ENCODE measurements at places on chromosomes 16 and 17. TPM values are rescaled to one million over a fixed set of nuclear protein-coding genes. Genes with fewer than 3 reads are reported as not detected.

Gene CD300LB
- not detected for polyA plus RNA-seq

Gene TBC1D3L
- 3.1 TPM for polyA plus RNA-seq

Gene HMOX2
- polyA plus RNA-seq: 75.9 TPM

Gene CDT1
- 0.20 TPM for polyA plus RNA-seq

Gene MPP2
- 0.18 TPM for polyA plus RNA-seq

Gene WNT9B
- polyA plus RNA-seq: not detected

Gene PRSS22
- not detected for polyA plus RNA-seq

Gene HLF
- polyA plus RNA-seq: not detected

Gene KRTAP1-5
- polyA plus RNA-seq: not detected

Gene WFIKKN2
- not detected for polyA plus RNA-seq

Gene HEATR3
- polyA plus RNA-seq: 6.9 TPM

Gene ZNF750
- not detected for polyA plus RNA-seq

Gene GALR2
- 0.21 TPM for polyA plus RNA-seq

Measured in IgD-negative memory B cell (primary cell).